ENCODE measurements at places on chromosomes 5 and 9. TPM values are rescaled to one million over a fixed set of nuclear protein-coding genes. Genes with fewer than 3 reads are reported as not detected.
A peak's percentile ranks its signal among the peaks of the same experiment; 100 is the strongest.

Gene IFNA2
- not detected for polyA plus RNA-seq

Gene PDZD2
- 4.7 TPM for polyA plus RNA-seq

GRCh38 chr5:161431963-161432362 lies 114.6 kb downstream of the GABRB2 start:
- no peak for DNase-seq

- no peak for DNase-seq
Observed at GRCh38 chr5:902129-902916, 9.6 kb downstream of the TRIP13 start.

DNA sequence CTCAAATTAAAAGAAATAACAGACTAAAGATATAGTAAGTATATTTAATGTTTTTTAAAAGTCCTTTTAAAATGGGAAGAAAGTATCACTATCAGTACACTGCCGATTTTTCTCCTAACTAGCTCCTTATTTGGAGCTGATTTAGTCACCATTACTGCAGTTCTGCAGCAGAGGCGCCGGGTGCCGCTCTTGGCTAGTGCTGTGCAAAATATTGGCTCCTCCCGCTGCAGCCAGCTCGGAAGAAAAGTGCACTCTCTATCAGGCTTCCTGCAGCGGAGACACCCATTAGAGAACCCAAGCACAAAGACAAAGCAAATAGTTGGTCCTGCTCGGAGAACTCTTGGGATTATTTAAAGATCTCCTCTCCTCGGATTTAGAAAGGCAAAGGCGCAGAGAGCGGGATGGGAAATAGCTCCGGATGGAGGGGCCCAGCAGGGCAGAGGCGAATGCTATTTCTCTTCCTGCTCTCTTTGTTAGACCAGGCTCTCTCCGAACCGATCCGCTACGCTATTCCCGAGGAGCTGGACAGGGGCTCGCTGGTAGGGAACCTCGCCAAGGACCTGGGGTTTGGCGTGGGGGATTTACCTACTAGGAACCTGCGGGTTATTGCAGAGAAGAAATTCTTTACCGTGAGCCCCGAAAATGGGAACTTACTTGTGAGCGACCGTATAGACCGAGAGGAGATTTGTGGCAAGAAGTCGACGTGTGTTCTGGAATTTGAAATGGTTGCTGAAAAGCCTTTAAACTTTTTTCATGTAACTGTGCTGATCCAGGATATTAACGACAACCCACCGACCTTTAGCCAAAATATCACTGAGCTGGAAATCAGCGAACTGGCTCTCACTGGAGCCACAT lies at the start of gene PCDHGB3:
TSS of gene PCDHGB3 (plus strand) at position 249 of the 855 bp plus-strand sequence. CDS start at position 402, 153 bp downstream.
- DNase-seq: no peak

DNA sequence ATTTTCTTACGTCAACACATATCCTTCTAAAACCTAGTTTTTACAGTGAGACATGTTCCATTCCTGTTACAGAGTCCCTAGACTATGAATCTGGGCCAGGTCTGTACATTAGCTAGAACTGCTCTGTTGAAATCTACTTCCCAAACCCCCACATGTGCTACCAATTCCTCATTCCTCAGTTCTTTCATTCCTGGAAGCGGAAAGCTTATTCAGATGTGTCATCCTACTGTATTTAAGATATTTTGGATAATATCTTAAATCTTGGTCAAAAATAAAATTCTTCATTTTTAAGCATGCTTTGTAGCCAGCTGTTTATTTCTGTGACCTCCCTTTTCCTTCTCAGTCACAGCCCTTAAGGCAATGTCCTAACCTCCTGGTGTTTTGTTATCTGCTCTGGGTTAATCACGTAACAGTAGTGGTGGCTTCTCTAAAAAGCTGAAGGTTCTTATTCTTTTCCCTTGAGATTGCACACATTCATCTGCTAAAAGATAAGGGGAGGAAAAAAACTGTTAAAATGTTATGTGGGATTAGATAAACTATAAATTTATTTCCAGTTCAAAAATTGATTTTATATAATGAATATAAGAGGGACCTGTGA lies 35.6 kb downstream of the GLRX start:
- DNase-seq: no peak

DNA sequence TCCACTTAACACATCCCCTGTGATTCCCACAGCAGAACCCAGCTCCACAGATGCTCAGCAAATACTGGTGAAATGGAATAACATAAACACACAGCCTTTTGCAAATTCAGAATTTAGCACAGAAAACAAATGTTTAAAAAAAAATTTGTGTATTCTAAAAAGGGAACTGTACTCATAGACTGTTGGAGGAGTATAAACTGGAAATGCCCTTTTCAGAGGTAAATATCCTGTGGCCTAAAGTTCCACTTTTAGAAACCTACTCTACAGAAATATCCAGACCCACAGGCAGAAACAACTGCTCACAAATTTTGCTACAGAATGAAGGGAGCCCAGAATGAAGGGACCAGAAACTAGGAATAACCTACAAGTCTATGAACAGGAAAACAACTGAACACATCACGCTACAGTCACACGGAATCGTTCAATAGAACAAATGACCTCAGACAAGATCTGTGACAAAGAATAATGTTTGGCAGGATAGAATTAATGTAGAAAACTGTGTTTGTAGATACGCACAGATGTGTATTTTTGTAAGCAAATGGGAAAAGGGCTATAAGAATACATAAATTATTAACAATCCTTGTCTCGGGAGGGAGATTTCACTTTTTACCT lies 78.5 kb downstream of the SHB start:
- no peak for DNase-seq

DNA sequence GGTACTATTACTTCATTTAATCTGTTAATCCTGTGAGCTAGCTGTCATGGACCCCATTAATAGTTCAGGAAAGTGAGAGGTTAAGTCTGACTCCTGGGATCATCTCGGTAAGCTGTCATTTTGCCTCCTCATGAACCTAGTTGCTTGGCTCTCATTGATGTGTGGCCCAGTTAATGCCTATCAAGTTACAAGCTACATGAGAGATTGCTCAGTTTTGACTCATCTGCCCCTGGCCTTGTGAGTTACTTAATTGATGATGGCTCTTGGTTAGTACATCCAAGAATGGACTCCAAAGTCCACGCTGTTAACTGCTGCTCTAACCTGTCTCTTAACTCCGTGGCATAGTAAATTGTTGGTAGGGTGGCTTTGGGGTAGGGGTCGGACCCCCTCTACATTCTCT lies 23.9 kb downstream of the LARP1 start:
- peak; percentile 64 for DNase-seq

DNA sequence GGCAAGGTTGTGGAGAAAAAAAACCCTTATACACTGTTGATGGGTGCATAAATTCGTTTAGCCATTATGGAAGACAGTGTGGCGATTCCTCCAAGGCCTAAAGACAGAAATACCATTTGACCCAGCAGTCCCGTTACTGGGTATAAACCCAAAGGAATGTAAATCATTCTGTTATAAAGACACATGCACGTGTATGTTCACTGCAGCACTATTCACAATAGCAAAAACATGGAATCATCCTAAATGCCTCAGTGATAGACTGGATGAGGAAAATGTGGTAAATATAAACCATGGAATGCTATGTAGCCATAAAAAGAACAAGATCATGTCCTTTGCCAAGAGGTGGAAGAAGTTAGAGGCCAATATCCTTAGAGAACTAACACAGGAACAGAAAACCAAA lies 119.9 kb upstream of the PRR16 start:
- no peak for DNase-seq

- no peak for DNase-seq
Observed at GRCh38 chr5:40652441-40653220, 27.1 kb upstream of the PTGER4 start.

- no peak for DNase-seq
Observed at GRCh38 chr5:155919725-155920124, 407.2 kb upstream of the SGCD start.

GRCh38 chr5:134792286-134792685 lies 33.7 kb downstream of the DDX46 start:
- DNase-seq: no peak

Data from large intestine (tissue), 12 donors.